ENCODE measurements at places on chromosomes 2 and 18.
A peak's percentile ranks its signal among the peaks of the same experiment; 100 is the strongest.

DNA sequence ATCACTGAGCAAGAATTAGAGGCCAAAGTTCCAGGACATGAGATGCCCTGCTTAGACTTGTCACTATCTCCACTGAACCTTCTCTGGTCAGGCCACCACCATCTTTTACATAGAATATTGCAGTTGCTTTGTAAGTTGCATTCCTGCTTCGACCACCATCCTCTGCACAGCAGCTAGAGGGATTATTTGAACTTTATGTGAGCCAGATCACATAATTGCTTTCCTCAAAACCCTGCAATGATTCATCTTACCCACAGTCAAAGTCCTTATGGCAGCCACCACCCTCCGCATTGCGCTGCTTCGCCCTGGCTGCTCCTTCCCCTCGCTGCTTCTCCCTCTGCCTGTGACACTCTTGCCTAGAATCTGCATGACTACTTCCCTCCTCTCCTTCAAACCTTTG lies 111.3 kb downstream of the EML6 start:
- DNase-seq = no peak

- peak; percentile 99 for DNase-seq
Observed at GRCh38 chr2:160228141-160228917, 28.3 kb upstream of the ITGB6 start.

DNA sequence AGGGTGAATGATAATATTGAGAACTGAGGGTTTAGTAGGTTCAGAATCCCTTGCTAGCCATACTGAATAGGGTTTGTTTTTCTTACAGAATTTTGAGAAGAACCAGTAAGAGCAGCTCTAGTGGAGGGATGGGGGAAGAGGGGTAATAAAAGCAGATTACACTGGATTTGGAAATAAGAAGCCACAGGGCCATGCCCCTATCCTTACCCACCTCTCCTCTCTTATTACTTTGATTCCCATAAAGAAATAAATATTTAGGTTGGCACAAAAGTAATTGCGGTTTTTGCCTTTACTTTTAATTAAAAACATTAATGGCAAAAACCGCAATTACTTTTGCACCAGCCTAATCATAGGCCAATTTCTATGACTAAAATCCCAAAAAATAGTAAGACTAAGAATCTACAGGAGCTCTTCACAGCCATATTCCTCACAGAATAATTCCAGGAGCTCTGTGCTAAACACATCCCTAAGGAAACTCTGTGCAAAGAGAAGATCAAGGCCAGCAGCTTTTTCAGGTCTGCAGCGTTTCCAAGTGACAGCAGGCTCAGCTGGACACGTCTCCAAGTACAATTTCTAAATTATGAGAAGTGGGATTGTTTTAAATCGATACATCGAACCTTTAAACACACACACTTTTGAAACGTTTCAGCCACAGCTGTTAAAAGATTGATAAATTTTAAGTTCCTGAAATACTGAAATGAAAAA lies 58.4 kb upstream of the RTN4 start:
- no peak for DNase-seq

DNA sequence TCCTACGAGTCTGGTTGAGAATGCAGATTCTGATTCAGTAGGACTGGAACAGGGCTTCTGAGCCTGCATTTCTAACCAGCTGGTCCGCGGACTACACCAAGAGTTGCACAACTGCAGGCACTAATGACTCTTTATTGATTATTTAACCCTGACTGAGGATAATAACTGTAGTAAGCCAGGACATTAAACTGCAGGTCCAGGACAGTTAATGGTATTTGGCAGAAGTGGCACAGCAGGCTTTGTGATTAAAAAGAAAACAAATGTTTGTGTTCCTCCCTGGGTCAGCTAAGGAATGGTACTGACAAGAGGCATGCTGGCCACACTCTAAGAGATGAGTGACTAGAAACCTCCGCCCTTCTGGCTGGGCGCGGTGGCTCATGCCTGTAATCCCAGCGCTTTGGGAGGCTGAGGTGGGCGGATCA lies 59.4 kb downstream of the ALPK2 start:
- DNase-seq = no peak

DNA sequence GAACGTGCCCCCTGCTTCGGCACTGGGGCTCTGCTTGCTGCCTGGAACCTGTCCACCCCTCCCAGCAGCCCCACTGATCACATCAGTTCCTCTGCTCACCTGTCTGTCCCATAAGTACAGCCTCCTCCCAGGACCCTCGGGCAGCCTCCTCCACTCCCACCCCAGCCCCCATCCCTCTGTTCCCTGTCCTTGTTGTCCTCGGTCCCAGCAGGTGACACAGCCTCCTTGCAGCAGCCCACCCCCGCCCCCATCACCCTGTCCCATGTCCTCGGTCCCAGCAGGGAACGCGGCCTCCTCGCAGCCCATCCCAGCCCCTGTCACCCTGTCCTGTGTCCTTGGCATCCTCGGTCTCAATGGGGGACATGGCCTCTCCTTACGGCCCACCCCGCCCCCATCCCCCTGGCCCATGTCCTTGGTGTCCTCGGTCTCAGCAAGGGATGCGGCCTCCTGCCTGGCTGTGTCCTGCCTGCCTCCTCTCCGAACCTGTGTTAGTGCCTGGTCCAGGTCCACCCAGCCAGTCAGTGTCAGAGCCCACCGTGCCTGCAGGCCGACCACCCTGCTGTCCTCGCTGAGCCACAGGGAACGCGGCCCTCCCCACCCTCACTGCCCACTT lies 4.3 kb upstream of the OTOS start:
- DNase-seq = no peak

DNA sequence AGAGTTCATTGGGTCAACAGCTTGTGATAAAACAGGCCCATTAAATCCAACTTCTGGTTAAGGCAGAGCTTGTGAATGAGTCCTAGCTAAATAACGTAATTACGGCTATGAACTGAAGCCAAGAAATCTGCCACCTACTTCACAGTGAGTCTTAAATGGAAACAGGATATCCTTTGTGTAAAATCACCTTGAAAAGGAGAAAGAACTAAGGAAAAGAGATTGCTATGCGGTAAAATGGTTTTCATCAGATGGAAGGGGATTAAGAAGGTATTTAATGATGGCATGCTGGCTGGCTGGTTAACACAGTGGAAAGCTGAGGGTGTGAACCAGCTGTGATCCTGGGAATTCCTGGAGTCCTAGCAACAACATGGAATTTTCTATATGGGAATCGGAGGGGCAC lies 156.6 kb downstream of the DOK6 start:
- peak; percentile 9 for DNase-seq

DNA sequence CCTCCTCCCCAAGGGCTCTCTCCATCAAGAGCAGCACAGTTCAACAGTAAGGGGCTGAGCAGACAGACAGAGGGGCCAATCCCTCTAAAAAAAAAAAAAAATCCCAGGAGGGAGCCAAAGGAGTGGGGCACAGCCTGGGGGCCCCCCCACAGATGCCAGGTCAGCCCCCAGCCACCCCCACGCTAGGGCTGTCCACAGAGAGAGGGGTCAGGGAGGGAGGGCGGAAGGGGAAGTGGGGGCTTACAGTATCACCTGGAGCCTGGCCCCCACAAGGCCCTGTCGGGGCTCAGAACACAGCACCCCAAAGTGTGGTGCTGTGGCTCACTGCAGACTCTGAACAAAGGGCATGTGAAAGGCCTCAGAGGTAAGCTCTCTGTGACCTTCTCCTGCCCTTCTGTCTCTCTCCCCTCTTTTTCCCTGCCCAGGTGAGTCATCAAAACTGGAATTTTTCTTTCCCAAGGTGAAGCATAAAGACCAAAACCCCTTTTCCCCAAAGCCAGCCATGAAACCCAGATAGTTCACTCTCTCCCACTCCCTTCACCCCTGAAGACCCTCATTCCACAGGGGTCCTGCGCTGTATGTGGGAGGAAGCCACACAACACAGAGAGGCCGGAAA lies 13.9 kb downstream of the BIN1 start:
- DNase-seq = no peak

DNA sequence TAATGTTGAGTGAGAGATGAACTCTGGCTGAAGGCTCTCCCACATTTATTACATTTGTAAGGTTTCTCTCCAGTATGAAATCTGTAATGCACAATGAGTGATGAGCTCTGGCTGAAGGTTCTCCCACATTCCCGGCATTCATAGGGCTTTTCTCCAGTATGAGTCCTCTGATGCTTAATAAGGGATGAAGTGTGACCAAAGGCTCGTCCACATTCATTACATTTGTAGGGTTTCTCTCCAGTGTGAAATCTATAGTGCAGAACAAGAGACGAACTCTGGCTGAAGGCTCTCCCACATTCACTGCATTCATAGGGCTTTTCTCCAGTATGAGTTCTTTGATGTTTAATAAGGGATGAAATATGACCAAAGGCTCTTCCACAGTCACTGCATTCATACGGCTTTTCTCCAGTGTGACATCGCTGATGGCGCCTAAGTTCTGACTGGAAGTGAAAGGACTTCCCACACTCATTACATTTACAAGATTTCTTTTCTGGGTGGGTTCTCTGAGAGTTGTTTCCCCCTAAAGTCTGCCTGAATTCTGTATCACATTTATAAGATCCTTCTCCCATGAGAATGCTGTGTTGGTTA lies 10.2 kb downstream of the ZNF514 start:
- no peak for DNase-seq

GRCh38 chr2:238313991-238314350 lies 6.3 kb upstream of the TRAF3IP1 start:
- DNase-seq = no peak

- peak; percentile 47 for DNase-seq
Observed at GRCh38 chr18:68429841-68430240, 285.1 kb downstream of the TMX3 start.

DNA sequence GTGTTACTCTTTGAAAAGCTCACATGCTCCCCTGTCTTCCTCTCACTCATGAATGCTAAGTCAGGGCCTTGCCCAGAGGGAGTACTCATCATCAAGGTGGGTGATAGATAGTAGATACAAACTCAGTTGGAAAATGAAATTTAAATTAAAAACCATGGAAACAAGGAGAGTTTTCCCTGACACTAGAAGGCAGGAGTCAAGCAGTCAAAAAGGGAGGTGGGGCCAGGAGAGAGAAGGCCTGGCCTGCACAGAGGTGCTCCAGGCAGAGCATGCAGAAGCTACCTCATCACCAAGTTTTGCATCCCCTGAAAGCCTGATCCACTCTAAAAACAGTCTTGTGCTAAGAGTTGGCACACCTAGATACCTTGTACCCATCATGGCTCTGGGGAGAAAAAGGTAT lies 143.7 kb downstream of the MYO5B start:
- DNase-seq = peak; percentile 20

GRCh38 chr2:170587922-170588321 lies 127.2 kb upstream of the SP5 start:
- no peak for DNase-seq

GRCh38 chr2:72414137-72414760 lies 266.6 kb upstream of the CYP26B1 start:
- no peak for DNase-seq

- peak; percentile 63 for DNase-seq
Observed at GRCh38 chr18:29418136-29418535, 1241.2 kb upstream of the CDH2 start.

- DNase-seq = no peak
Observed at GRCh38 chr2:104876606-104877570, 23.0 kb downstream of the POU3F3 start.

DNA sequence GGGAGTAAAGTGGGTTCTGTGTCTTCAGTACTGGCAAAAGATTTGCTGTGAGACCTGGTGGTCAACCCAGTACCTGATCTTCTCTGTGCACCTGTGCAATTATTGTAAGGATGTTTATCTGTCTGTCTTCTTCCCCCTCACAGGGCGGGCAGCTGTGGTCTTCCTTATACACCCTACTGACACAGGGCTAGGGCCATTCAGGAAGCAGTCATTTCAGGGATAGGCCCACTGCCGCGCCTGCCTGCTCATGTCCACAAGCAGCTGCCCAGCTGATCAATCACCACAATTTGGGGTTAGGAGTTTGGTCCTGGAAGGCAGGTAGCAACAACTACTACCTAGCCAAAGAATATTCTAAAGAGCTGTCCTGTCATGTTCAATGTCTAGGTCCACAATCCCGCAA lies 1.2 kb upstream of the CNNM4 start:
- no peak for DNase-seq

DNA sequence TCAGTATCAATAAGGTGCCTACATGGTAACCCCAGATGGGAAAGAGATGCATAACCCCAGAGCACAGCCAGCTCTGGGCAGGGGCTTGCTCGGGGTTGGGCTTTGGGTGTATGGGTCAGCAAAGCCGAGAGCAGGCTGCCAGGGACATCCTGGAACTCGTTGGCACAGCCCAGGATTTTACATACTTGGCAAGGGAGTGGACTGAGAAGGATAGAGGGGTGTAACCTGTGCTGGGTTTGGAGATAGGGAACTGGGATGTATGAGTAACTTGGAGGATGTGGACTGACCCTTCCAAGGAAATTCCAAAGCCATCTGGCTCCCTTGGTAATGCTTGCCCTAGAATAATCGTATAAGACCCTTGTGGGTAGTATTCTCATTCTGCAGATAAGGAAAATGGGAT lies 44.2 kb downstream of the GPR39 start:
- DNase-seq = no peak

GRCh38 chr2:203934041-203934492 lies 2.5 kb upstream of the ICOS start:
- DNase-seq = no peak

DNA sequence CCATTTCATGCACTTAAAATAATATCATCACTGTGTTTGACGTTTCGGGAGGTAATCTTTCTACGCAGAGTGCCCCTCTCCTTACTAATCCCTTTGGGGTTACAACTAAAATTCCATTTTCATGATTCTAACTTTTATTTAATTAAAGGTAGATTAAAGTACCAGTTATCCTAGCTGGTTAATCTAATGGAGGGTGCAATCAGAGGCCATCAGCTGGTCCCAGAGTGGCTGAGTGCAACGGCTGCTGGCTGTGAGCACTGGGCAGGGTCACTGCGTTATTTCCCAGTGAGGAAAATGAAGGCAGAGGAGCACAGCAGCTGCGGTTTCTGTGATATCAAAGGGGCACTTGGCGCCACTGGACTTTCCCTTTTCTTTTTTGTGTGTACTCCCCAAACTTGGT lies 12.1 kb downstream of the SCYGR4 start:
- no peak for DNase-seq

GRCh38 chr2:133819906-133820305 lies 251.6 kb upstream of the NCKAP5 start:
- no peak for DNase-seq

GRCh38 chr2:16019060-16019480 lies 78.7 kb downstream of the MYCN start:
- no peak for DNase-seq

Measured in renal cortical epithelial cell (primary cell).